HCT116 (cell line): ENCODE measurements at places on chromosomes 13 and 19. TPM values are rescaled to one million over a fixed set of nuclear protein-coding genes. Genes with fewer than 3 reads are reported as not detected.
A peak's percentile ranks its signal among the peaks of the same experiment; 100 is the strongest.

DNA sequence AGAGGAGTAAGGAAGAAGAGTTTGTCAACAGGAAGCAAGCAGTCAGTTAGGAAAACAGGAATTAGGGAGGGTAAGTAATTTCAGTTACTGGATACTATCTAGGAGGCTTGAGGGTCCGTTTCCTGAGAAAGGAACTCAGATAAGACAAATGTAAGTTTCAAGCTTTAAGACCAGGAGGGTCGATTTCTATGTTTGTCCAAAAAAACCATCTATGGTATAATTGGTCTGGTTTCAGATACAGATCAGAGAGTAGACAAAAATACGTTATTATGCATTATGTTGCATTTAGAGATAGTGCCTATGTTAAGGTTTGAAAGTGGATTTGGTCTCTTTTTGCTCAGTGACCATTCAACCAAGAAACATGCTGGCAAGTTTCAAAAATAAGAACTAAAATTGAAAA, 789.6 kb upstream of the PCDH20 start:
- DNase-seq: no peak

- no peak for DNase-seq
Observed at GRCh38 chr19:13615890-13616289, 109.6 kb upstream of the CACNA1A start.

DNA sequence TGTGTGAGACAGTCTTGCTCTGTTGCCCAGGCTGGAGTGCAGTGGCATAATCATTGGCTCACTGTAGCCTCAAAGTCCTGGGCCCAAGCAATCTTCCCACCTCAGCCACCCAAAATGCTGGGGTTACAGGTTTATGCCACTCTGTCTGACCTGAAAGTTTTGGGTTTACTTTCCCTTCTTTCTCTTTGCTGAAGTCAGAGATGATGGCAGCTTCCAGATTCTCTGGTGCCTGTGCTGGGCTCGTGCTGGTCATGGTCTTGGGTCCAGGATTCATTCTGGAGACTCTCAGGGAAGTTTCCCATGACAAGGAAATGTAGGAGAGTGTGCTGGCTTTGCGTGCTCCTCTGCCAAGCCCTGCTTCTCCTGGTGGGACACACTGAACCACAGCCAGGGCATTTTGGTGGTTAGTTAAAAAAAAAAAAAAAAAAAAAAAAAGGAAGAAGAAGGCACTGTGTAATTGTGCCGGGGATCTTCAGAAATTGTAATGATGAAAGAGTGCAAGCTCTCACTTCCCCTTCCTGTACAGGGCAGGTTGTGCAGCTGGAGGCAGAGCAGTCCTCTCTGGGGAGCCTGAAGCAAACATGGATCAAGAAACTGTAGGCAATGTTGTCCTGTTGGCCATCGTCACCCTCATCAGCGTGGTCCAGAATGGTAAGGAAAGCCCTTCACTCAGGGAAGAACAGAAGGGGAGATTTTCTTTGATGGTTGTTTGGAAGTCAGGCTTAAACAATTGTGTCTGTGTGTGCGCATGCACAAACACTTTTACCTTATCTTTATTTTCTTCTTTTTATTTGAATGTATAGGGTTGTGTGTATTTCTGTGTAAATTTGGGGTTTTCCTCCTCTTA, at the start of gene ALOX5AP:
Gene ALOX5AP, plus strand, starts transcription at position 519 of the 847 bp plus-strand sequence. Its CDS starts 63 bp downstream, at position 582.
- no peak for DNase-seq

GRCh38 chr19:10158071-10158470, 36.7 kb downstream of the DNMT1 start:
- DNase-seq: no peak

DNA sequence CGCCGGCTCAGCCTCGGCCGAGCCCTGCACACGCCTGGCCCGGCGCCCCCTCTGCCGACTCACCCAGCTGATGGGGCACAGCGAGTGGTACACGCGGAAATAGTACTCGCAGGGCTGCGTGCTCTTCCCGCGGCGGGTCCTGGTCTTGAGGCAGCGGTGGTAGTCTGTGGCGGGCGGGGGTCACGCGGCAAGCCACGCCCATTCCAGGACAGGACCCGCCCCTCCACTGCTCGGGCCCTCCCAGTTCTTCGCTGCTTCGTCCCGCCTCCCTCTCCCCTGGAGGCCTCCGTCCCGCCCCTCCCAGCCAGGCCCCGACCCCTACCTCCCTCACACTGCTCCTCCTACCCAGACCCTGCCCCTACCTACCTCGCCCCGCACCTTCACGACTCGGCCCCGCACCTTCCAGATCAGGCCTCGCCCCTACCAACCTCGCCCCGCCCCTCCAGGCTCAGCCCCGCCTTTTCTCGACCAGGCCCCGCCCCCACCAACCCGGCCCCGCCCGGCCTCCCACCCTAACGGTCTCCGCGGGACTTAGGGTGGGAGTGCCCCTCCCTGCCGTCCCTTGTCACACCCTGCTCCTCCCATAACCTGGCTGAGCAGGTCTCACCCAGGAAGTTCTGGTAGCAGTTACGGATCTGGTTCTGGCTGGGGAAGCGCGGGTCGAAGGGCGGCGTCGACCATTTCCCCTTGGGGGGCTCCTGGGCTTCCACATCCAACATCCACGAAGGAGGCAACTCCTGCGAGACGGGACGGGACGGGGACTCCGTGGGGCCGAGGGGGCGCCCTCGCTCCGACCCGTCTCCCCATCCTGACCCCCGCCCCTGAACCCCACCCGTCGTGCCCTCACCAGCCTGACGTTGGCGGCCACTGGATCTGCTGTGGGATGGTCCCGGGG, 469 bp downstream of the COX6B2 start:
- DNase-seq: peak; percentile 23

DNA sequence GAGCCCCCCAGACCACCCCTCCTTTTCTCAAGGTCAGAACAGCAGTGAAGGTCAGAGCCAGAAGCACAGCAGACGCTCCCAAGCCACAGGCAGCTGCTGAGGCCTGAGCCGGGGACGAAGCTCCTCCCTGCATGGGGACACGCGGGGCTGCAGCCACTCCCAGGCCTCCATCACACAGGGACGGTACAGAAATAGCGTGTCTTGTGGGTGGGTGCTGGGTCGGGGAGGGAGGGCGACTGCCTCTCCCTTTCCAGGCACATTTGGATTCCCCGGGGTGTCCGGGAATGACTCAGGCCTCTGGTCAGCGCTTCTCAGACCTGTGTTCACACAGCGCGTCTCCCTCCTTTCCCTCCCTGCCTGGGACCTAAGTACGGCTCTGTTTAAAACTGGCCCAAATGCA, 33.2 kb downstream of the RASA3 start:
- peak; percentile 45 for DNase-seq

- DNase-seq: no peak
Observed at GRCh38 chr13:39786091-39786490, 130.6 kb downstream of the COG6 start.

DNA sequence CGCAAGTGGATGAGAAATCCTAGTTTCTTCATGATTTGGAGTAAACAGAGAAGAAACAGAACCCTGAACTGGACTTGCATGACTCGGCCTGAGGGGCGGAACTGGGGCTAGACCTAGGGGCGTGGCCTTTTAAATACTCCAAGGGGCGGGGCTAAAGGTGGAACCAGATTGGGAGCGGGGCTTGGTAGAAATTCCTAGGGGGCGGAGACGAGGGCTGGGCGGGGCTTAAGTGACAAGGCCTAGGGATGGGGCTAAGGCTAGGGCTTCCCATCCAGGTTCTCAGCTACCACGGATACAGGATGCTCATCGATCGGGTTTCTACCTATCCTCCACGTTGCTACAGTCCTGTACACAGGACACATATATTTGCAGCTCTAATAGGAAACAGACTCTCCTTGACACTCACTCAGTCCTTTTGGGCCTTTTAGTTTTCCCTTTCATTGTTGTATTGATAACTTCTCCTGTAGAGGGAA, 372 bp upstream of the ZNF699 start:
- DNase-seq: peak; percentile 91

GRCh38 chr13:75685239-75685697, 49.1 kb downstream of the LMO7 start:
- no peak for DNase-seq

- no peak for DNase-seq
Observed at GRCh38 chr13:82654861-82655855, 1227.1 kb downstream of the SLITRK1 start.

- DNase-seq: no peak
Observed at GRCh38 chr13:45441633-45442032, 23.1 kb upstream of the COG3 start.

- no peak for DNase-seq
Observed at GRCh38 chr19:3690551-3691371, 9.5 kb downstream of the PIP5K1C start.

DNA sequence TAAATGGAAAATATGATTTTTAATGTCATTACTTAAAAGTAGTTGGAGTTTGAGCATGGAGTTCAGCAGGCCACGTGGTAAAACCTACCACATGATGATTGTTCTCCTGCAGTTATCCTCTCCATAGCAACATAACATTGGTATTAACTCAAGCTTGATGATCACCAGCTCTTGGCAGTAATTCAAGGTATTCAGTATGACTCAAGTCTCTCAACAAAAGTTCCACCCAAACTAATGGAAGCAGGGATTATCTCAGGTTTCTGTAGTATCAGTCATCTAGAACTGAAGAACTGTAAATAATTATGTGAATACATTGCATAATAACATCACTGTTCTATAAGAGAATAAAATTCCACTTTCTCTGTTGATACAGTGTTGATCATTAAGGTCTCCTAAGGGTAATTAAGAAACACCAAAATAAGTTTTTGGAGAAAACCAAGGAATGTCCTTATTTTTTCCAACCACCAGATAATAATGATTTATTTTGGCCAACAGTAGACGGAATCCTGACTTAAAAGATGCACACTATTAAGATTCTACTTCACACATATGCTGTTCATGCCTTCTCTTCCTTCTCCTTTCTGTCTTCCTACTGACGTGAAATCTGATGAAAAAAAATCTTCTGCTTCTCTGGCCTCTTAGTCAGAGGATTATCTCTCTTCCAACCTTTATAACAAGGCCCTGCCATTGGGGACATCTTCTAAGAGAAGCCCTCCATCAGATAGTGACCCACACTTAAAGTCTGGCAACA, 1092.3 kb downstream of the EFNB2 start:
- peak; percentile 87 for DNase-seq

DNA sequence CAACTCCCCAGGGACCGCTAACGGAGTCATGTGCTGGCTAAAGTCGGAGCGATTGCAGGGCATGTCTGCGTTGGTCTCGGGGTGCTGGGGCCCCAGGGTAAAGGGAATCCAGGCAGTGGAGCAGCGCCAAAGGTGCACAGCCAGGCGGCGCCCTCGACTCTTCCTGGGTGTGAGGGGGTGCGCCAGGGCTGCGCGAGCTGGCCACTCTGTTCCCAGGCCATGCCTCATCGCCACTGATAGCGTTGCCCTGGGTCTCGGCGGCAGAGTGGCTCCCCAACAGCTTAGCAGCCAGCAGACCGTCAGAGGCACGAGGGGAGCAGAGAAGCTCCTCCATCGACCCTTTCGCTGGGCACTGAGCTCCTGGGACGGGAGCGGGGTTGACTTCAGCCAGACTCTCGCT, 152.7 kb downstream of the B3GLCT start:
- no peak for DNase-seq

GEMIN7 gene
- total RNA-seq: 35.4 TPM

ZNF823 gene
- 4.7 TPM for total RNA-seq

CGB5 gene
- not detected for total RNA-seq

FOSB gene
- 12.6 TPM for total RNA-seq

RDH8 gene
- total RNA-seq: not detected

TMEM221 gene
- 3.4 TPM for total RNA-seq

IGFL1 gene
- not detected for total RNA-seq

ZNF486 gene
- total RNA-seq: not detected

SHD gene
- total RNA-seq: 2.0 TPM

ADAMTSL5 gene
- 24.0 TPM for total RNA-seq

HRC gene
- total RNA-seq: not detected
